Bronchial epithelial cell (primary cell): ENCODE measurements at places on chromosomes 2 and 18. TPM values are rescaled to one million over a fixed set of nuclear protein-coding genes. Genes with fewer than 3 reads are reported as not detected.

The ZBTB7C gene
- under 0.01 and 1.2 TPM in 2 replicates for total RNA-seq

The MDH1B gene
- 0.26 TPM in 1 of 2 replicates, not detected in the other for total RNA-seq

The ZNF385B gene
- total RNA-seq = not detected in 2 replicates

The SCN2A gene
- under 0.01 TPM in 2 replicates for total RNA-seq

DNA sequence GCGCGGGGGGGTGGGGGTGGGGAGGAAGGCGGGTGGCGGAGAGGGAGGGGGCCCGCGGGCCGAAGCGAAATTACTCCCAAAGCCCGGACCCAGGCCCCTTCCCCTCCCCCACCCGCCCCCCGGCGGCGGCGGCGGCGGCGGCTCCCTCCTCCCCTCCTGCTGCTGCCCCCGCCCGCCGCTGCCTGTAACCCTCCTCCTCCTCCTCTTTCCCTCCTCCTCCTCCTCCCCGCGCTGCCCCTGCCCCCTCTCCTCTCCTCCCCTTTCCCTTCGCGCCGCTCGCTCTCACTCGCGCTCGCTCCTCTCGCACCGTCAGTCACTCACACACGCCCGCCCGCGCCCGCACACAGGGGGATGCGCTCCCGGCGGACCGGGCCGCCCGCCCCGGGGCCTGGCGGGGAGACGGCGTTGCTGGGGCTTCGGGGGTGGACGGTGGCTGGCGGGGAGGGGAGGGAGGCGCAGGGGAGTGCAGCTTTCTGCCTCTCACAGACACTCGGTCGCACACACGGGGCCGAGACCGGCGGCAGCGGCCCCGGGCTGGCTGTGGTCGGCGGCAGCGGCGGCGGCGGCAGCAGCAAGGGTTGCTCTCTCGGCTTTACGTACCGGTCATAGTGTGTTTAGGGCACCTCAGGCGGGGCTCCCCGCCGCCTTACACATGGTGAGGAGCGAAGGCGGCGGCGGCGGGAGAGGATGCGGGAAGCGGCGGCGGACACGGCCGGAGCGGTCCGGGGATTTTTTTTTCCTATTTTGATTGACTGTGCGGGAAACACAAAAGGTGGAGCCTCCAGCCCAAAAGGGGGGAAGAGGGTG lies 405 bp downstream of the SP3 start:
- DNase-seq = peak; percentile 44

- DNase-seq = no peak
Observed at GRCh38 chr18:46587600-46587999, 69.4 kb downstream of the LOXHD1 start.

- DNase-seq = peak; percentile 44
Observed at GRCh38 chr2:18117592-18117991, 239.1 kb downstream of the KCNS3 start.

GRCh38 chr2:202185156-202185555 lies 53.2 kb downstream of the SUMO1 start:
- no peak for DNase-seq

GRCh38 chr2:207970147-207970825 lies 55.0 kb downstream of the PLEKHM3 start:
- no peak for DNase-seq

DNA sequence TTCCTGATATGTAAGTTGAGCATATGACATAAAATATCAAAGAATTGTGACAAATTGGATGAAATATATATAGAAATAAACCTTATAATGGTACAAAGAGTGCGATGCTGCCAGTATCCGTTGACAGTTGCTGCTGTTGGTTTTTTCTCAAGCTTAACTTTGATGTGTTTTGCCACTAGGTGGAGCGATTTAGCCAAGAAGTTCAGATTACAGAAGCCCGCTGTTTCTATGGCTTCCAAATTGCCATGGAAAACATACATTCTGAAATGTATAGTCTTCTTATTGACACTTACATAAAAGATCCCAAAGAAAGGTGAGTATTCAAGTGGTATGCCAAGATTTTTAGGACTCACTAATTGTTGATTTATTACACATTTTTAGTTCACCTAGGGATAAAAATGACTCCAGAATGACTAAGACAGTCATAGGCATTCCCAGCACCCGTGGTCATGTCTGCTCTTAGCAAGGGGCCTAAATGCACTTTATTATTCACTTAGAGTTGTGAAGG lies 2.1 kb downstream of the RRM2 start:
- DNase-seq = peak; percentile 86

- DNase-seq = peak; percentile 25
Observed at GRCh38 chr2:240983361-240983995, 14.9 kb upstream of the SNED1 start.

DNA sequence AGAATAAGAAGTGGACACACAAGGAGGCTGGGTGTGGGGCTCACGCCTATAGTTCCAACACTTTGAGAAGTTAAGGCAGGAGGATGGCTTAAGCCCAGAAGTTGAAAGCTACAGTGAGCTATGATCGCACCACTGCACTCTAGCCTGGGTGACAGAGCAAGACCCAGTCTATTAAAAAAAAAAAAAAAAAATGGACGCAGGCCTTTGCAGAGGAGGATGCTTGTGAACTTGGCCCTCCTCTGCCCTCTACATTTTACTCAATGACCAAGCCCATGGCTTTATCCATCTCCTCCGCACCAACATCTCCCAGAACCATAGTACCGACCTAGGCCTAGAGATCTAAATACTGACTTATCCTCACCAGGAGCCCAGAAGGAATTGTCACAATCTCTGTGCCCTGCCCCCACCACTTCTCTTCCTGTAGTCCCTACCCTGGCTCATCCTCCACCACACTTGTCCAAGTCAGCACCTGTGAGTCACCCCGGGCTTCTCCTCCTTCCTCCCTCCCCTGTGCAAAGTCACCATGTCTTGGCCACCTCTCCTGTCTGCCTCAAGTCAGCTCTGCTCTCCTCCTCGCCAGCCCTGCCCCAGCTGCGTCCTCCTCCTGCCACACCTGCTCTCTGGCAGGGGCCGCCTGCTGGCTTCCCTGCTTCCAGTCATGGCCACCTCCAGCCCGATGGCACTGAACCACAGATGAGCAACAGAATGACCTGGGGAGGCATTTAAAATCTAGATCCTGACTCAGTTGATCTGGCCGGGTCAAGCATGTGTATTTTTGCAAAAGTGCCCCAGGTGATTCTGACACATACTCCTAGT lies 35.8 kb upstream of the ASPRV1 start:
- peak; percentile 96 for DNase-seq

- no peak for DNase-seq
Observed at GRCh38 chr2:16682431-16683118, 16.9 kb upstream of the CYRIA start.

GRCh38 chr2:128310094-128310716 lies 8.5 kb downstream of the HS6ST1 start:
- DNase-seq = no peak

DNA sequence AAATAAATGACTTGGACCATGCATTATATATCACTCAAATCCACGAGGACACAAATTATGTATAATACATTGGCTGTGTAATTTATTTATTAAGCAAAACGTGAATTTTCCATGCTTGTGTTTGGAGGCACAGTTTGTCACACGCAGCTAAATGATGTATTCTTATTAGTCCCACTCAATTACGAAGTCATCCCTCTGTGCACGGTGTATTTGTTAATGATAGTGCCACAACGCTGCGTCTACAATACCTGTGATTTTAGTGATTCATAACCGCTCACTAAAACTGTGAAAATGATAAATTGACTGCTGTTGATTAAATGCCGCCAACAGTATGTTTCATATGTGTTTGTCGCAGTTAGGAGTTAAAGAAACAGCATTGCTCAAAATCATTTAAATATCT lies 358.3 kb downstream of the ZNF516 start:
- DNase-seq = no peak

GRCh38 chr2:24919506-24920097 lies 435 bp downstream of the ADCY3 start:
- DNase-seq = no peak

- peak; percentile 22 for DNase-seq
Observed at GRCh38 chr18:39724652-39725051, 2159.1 kb upstream of the CELF4 start.
